ENCODE measurements at places on chromosomes 5 and 9.

GRCh38 chr9:129280623-129281271 is 102.7 kb upstream of the IER5L start:
- DNase-seq: no peak

DNA sequence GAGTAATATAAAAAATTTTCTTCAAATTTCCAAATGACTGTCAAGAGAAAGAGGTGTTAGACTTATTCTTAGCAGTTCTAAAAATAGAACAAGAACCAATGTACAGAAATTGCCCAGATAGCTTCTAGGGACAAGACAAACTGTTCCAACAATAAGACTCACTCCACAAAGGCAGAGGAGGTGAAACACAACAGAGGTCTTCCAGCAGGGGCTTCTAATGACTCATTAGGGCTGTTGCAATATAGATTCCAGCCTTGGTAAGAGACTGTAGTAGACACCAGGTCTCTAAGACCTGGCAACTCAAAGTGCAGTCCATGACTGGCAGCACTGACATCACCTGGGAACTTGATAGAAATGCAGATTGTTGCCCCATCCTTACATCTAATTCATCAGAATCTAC is 134.6 kb upstream of the VLDLR start:
- DNase-seq: no peak

DNA sequence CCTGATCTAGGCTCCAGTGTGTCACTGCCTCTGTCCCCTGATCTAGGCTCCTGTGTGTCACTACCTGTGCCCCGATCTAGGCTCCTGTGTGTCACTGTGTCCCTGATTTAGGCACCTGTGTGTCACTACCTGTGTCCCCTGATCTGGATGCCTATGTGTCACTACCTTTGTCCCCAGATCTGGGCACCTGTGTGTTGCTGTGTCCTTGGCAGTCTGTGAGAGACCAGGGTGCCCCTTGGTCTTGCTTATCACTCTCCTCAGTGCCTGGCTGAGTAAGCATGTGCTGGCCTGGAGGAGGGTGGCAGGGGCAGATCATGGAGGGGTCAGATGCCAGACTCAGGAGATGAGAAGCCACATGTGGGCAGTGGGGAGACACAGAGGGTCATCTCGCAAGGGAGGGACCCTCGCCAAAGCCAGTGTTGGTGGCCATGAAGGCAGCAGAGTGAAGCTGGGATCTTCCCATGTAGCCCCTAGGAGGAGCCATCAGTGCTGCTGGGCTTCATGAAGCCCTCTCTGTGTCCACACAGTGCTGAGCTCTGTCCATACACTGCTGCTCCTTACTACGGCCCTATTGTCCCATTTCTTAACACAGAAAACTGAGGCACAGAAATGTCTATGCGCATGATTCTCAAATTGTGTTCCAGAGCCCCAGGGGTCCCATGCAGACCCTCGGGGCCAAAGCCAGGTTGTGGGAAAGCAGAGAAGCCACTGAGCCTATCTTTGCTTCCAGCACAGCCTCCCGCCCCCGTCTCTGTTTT is 15.5 kb downstream of the OLFML2A start:
- no peak for DNase-seq

GRCh38 chr9:134382733-134383132 is 56.5 kb downstream of the RXRA start:
- no peak for DNase-seq

GRCh38 chr5:54902791-54903473 is 82.5 kb downstream of the ESM1 start:
- no peak for DNase-seq

GRCh38 chr5:167657016-167657415 is 634.4 kb upstream of the WWC1 start:
- DNase-seq: no peak

GRCh38 chr5:3122216-3122615 is 370.7 kb upstream of the IRX2 start:
- no peak for DNase-seq

- DNase-seq: no peak
Observed at GRCh38 chr5:6522331-6522730, 73.7 kb downstream of the UBE2QL1 start.

GRCh38 chr9:114526807-114527206 is 21.5 kb upstream of the WHRN start:
- no peak for DNase-seq

- DNase-seq: no peak
Observed at GRCh38 chr5:172251419-172251818, 32.1 kb downstream of the UBTD2 start.

DNA sequence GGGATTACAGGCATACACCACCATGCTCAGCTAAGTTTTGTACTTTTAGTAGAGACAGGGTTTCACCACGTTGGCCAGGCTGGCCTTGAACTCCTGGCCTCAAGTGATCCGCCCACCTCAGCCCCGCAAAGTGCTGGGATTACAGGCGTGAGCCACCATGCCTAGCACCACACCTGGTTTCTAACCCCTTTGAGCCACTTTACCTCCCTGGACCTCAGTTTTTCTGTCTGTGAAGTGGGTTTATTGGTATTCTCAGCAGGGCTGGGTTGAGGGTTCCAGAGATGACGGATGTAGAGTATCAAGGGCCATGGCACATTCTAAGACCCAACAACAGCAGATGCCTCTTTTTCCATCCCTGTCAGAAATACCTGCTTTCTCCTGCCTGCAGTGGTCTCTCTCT is 38.6 kb downstream of the AMBP start:
- no peak for DNase-seq

GRCh38 chr9:107989099-107989498 is 499.5 kb upstream of the KLF4 start:
- no peak for DNase-seq

- DNase-seq: no peak
Observed at GRCh38 chr5:20113931-20114330, 125.9 kb upstream of the CDH18 start.

DNA sequence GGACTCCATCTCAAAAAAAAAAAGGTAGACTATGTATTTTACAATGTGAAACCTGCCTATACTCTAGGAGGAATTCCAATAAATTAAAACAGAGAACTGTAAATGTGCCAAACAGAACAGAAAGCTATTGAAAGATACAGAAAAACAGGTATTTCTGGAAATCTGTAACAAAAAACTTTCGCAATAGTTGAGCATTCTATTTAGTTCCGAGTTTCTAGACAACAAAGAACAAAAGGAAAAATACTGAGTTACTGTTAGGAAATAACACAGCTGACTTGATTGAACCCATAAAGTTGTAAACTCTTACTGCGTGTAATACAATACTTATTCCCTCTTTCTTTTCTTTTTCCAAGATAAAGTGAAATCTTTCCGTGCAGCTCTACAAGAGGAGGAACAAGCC is 18.6 kb downstream of the DIMT1 start:
- DNase-seq: no peak

- DNase-seq: no peak
Observed at GRCh38 chr9:105661011-105661410, 1.2 kb upstream of the TAL2 start.

DNA sequence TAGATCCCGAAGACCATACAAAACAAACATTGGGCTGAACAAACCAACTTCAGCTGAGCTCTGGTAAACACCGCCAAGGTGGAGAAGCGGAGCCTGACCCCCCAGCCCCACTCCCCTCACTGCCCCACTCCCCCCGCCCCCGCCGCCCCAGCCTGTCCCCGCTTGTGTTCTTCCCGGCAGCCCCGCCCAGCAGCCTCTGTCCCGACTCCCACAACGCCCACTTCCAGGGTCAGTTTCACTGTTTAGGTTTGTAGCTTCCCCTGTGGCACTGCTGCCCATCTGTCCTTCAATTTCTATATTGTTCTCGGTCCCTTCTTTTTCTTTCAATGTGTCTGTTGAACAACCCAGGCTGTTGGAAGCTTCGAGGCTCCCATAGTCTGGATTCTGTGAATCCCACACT is 112.0 kb upstream of the CACNA1B start:
- DNase-seq: no peak

GRCh38 chr9:97075289-97075985 is 36.5 kb upstream of the CTSV start:
- no peak for DNase-seq

GRCh38 chr9:14423815-14424261 is 109.9 kb upstream of the NFIB start:
- DNase-seq: no peak

- DNase-seq: no peak
Observed at GRCh38 chr5:176161431-176161830, 76.8 kb upstream of the SIMC1 start.

DNA sequence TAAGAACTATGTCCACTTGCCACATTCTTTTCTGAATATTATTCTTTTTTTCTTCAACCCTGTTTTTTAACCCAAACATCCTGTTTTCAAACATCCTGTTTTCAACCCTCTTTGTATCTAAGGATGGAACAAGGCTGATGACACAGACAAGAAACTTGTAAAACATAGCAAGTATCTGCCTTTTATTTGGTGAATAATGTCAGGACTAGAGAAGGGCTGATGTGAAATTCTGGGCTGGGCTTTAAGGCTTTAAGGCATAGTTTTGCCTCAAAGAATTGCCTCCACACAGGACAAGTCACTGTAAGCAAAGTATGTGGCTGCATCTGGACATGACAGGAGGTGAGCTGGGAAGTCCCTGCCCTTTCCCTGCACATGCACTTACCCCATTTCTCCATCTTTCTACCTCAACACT is 42.5 kb upstream of the RIC1 start:
- DNase-seq: no peak

DNA sequence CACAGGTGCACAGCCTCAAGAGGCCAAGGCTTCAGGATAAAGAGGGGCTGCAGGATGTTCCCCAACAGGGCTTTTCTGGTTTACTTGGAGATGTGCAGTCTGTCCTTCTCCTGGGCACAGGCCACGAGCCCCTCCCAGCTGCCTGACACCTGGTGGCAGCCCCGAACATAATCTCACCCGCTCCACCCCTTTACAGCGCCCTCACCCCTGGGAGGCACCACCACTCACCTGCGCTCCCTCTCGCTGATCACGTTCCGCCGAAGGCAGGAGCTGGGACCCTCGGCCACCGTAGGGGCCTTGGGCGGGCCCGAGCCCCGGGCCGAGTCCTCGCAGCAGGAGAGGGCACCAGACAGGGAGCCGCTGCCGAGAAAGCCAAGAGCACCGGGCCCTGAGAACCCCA is 514 bp downstream of the SOHLH1 start:
- DNase-seq: no peak

- DNase-seq: no peak
Observed at GRCh38 chr9:38371495-38371894, 21.0 kb upstream of the ALDH1B1 start.

DNA sequence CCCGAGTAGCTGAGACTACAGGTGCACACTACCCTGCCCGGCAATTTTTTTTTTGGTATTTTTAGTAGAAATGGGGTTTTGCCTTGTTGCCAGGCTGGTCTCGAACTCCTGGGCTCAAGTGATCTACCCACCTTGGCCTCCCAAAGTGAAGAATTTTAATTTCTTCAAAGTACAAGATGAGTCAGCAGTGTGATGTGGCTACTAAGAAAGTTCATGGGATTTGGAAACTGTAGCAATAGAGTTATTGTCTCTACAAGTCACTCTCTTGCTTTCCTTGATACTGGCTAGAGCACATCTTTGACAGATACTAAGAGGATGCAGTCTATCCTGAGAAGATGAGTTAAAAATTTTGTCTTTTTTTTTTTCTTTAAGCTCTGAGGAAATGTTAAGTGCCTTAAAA is 1.6 kb downstream of the CREB3 start:
- no peak for DNase-seq

DNA sequence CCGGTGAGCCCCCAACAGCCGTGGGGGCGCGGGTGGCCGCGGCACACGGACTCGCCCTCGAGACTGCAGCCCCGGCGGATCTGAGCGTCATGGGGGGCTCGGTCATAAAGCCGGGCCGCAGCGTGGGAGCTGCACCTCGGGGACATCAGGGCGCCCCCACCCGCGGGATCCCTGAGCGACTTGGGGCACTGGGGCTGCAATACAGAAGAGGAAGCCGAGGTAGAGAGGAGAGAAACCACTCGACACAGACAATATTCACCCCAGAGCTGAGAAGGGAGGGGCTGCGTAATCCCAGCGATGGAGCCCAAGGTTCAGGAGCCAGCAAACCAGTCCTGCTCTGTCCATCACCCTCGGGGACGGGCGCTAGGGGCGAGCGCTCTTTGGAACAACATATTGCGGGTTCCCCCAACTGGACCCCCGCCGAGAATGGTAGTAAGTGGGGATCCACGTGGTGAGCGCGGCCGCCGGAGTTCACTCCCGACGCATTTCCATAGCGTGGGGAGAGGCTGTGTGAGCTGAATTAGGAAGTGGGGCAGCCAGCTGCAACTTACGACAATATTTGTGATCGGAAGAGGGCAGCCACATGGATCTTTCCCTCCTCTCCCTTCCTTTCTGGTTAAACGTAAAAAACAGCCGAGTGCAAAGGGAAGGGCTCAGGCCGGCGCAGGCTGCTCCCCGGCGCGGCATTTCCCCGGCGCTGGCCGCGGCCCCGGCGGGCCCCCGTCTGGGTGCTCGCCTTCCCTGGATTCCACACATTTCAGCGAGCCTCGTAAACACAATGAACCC is 9.9 kb downstream of the PTCH1 start:
- DNase-seq: no peak

GRCh38 chr5:141714542-141715310 is 32.7 kb upstream of the ARAP3 start:
- no peak for DNase-seq

DNA sequence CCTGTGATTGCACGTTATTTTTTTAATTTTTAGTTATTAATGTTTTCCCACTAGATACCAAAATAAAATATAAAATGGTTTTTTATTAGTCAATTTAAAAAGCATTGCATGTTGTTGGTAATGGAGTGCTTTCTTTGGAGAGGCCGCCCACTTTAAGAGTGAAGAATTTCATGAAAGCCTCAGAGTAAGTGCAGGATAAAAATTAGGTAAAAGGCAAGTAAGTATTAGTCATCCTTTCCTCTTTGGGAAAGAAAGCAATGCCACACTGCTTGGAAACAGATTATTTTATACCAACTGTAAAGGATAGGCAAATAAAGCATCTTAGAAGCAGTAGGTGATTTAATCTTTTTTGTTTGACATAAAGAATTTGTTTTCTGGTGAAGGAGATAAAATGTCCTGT is 62.9 kb downstream of the HSD17B4 start:
- DNase-seq: no peak

GRCh38 chr9:106588626-106589025 is 274.3 kb upstream of the ZNF462 start:
- DNase-seq: no peak

DNA sequence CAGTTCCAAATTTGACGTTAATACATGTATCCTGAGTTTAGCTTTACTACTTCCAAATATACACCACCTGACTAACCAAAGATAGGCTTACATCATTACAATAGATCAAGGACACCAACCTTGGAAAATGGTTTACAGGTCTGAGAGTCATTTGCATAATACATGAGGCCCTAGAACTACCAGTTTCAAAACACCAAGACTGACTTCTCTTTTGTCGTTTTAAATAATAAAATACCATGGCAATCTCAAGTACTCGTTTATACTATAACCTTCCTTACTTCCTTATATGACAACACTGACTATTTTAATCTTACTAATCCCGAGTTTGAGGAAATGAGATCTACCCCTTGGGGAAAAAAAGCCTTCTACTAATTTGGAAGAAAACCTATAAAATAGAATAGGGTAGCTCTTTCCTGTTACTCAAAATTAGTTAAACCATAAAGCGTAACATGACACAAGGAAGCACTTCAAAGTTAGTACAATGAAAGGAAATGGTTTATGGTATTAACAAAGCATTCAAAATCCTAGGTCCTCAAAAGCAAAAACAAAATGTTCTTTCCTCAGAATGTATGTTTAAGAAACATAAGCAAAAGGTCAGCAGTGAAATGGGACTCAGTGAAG is 42.1 kb downstream of the UBQLN1 start:
- no peak for DNase-seq

Measured in renal cortex interstitium (tissue), 15 donors.